ENCODE measurements at places on chromosomes 7 and 10. TPM values are rescaled to one million over a fixed set of nuclear protein-coding genes. Genes with fewer than 3 reads are reported as not detected.

GRCh38 chr10:48557511-48558123, 47.3 kb downstream of the ARHGAP22 start:
- no peak for DNase-seq
- no peaks in the 10 kb centered on the region for H3K4me1 ChIP-seq
- no peak overlapping the region for H3K4me3 ChIP-seq
- H3K36me3 ChIP-seq: peaks cover 14% of the 10 kb centered on the region
- H3K27me3 ChIP-seq: no peaks in the 10 kb centered on the region

- H3K36me3 ChIP-seq: no peaks in the 10 kb centered on the region
- peak overlapping the region; percentile 88 for H3K27ac ChIP-seq
- peak; percentile 87 for DNase-seq
Observed at GRCh38 chr10:87861566-87861952, 1.8 kb downstream of the KLLN start.

GRCh38 chr7:87220734-87221215, 1.2 kb upstream of the TMEM243 start:
- DNase-seq: peak; percentile 12
- H3K27me3 ChIP-seq: peaks cover 3% of the 10 kb centered on the region
- no peak overlapping the region for H3K27ac ChIP-seq
- no peaks in the 10 kb centered on the region for H3K36me3 ChIP-seq

- H3K4me3 ChIP-seq: no peak overlapping the region
- H3K27ac ChIP-seq: no peak overlapping the region
- DNase-seq: peak; percentile 78
- H3K36me3 ChIP-seq: no peaks in the 10 kb centered on the region
- H3K4me1 ChIP-seq: no peaks in the 10 kb centered on the region
Observed at GRCh38 chr7:4610768-4611467, 71.2 kb upstream of the FOXK1 start.

GRCh38 chr10:69687426-69687825, 57.4 kb downstream of the FAM241B start:
- peaks cover 13% of the 10 kb centered on the region for H3K27me3 ChIP-seq
- no peak overlapping the region for H3K4me3 ChIP-seq
- DNase-seq: no peak
- no peaks in the 10 kb centered on the region for H3K4me1 ChIP-seq

DNA sequence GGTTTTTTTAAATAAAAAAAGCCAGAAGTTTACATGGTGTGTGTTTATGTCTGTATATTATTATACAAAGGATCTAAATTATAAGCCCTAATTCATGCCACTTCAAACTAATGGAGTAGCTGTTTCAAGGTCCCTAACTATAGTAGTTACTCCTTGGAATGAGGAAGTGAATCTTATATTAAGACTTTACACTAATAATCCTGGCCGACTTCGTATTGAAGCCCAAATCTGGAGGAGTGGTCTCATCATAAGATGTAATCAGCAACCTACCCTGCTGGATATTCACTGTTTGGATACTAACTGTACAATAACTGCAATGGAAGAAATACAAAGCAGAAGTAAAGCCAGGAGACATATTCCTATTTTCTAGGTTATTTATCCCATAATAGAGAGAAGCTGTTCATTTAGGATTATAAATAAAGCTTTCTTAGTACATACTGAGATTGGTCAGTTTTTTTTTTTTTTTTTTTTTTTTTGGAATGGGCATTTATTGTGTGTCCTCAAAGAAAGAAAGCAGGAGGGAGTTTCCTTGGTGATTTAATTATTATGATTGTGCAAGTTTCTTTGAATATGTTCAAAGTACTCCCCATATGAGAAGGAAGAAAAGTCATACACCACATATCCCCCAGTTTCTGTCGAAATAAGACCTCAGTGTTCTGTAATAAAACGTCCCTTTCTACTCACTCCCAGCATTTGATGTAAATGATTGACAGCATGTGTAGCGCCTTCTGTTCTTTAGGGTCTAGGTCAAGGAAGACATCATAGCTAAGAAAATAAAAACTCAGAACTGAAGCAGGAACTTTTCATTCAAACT, 397.8 kb downstream of the EXOC4 start:
- no peak overlapping the region for H3K4me3 ChIP-seq
- H3K4me1 ChIP-seq: peaks cover 4% of the 10 kb centered on the region
- DNase-seq: no peak
- H3K27me3 ChIP-seq: no peaks in the 10 kb centered on the region

- no peaks in the 10 kb centered on the region for H3K4me1 ChIP-seq
- H3K27me3 ChIP-seq: no peaks in the 10 kb centered on the region
- H3K36me3 ChIP-seq: no peaks in the 10 kb centered on the region
Observed at GRCh38 chr7:48363174-48363573, 191.9 kb downstream of the ABCA13 start.

DNA sequence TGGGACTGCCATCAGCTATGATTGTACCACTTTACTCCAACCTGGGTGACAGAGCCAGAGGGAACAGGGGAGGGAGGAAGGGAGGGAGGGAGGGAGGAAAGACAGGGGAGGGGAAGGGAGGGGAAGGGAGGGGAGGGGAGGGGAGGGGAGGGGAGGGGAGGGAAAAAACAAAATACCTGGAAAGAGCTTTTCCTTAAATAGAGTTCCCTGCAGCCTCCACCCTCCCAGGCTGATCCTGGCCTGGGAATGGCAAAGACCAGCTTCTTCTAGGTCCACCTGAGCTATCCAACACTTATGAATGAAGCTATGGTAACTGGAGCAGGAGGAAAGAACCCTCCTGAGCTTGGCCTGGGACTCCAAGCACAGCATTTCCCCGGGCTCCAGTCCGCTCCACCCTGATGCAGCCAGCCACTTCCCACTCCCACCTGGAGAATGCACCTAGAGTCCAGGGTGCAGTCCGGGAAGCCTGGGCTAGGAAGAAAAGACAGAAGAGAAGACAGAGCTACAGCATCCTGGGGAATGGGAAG, 66.1 kb downstream of the GRID1 start:
- H3K4me1 ChIP-seq: no peaks in the 10 kb centered on the region
- DNase-seq: no peak
- no peaks in the 10 kb centered on the region for H3K36me3 ChIP-seq
- H3K4me3 ChIP-seq: no peak overlapping the region

GRCh38 chr7:73626814-73627213, 2.5 kb upstream of the MLXIPL start:
- DNase-seq: no peak
- H3K4me3 ChIP-seq: no peak overlapping the region
- peaks cover 38% of the 10 kb centered on the region for H3K27me3 ChIP-seq
- H3K36me3 ChIP-seq: no peaks in the 10 kb centered on the region

GRCh38 chr10:89242345-89242684, 9.3 kb downstream of the LIPA start:
- H3K27ac ChIP-seq: no peak overlapping the region
- no peaks in the 10 kb centered on the region for H3K36me3 ChIP-seq
- no peaks in the 10 kb centered on the region for H3K4me1 ChIP-seq
- H3K4me3 ChIP-seq: no peak overlapping the region
- H3K27me3 ChIP-seq: no peaks in the 10 kb centered on the region
- DNase-seq: no peak

DNA sequence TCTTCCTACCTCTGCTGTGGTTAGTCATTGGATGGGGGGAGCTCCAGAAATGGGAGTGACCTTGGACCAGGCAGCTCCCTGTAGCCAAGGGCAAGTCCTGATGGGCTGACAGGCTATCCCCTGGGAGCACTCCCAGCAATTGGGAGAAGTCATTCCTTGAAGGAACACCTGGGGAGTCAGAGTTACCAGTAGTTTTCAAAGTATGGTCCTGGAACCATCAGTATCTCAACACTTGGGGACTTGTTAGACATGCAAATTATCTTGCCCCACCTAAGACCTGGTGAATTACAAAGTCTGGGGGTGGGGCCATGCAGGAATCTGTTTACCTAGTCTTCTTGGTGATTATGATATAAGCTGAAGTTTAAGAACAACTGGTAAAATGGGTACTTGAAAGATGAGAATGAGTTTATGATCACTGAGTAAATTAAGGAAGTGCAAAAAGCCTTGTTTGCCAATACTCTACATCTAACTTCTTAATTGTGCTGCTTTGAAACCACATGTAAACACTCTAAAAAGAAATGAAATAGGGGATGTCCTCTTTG, 287.3 kb upstream of the LRRN3 start:
- no peak overlapping the region for H3K27ac ChIP-seq
- H3K4me3 ChIP-seq: no peak overlapping the region
- no peak for DNase-seq
- no peaks in the 10 kb centered on the region for H3K4me1 ChIP-seq
- H3K36me3 ChIP-seq: no peaks in the 10 kb centered on the region

- H3K27me3 ChIP-seq: no peaks in the 10 kb centered on the region
- no peak overlapping the region for H3K4me3 ChIP-seq
- no peak for DNase-seq
- H3K36me3 ChIP-seq: no peaks in the 10 kb centered on the region
- H3K27ac ChIP-seq: no peak overlapping the region
Observed at GRCh38 chr10:131685007-131685406, 215.8 kb upstream of the PPP2R2D start.

- no peak overlapping the region for H3K27ac ChIP-seq
- no peaks in the 10 kb centered on the region for H3K36me3 ChIP-seq
- H3K27me3 ChIP-seq: no peaks in the 10 kb centered on the region
Observed at GRCh38 chr7:138527746-138528223, 67.7 kb downstream of the TRIM24 start.

DNA sequence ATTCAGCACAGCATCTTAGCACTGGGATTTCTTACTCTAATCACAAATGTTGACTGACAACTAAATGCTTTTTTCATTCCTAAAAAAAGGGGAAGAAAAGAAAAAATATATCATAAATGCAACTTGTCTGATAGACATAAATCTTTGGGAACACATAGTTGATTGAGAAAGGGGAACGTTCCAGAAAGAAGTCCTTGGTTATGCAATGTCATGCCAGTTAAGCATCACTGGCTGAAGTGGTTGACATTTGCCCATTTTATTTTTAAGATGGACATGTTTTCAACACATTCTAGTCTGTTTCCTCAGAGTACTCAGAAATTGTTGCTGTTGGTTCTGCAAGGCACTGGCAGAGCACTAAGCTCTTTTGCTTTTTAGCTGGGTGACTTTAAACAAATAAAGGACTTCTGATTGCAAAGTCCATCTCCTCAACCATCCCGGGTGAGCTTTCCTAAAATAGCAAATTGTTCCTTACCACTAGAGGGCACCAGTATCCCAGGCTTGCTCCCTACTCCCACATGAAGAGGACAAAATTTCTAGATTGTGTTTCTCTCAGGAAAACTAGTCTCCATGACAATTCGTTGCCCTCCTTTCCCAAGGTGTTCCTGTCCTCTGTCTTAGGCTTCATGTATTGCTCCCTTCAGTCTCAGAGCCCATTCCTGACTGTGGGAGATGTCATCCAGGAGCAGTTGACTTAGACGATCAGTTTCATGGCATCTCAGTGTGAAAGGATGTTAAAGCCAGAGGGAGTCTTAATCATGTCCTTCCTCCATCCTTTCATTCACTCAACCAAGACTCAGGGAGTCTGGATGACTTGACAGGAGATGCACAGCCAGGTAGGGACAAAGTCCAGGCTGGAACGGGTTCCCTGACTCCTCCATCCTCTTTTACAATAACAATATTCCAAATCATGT, 23.9 kb downstream of the OPALIN start:
- H3K27me3 ChIP-seq: no peaks in the 10 kb centered on the region
- H3K27ac ChIP-seq: no peak overlapping the region
- no peaks in the 10 kb centered on the region for H3K4me1 ChIP-seq
- H3K36me3 ChIP-seq: no peaks in the 10 kb centered on the region

GRCh38 chr10:130353928-130354572, 217.9 kb downstream of the GLRX3 start:
- H3K4me3 ChIP-seq: no peak overlapping the region
- DNase-seq: no peak
- no peaks in the 10 kb centered on the region for H3K36me3 ChIP-seq

- peak overlapping the region; percentile 31 for H3K27ac ChIP-seq
- no peaks in the 10 kb centered on the region for H3K27me3 ChIP-seq
- H3K4me1 ChIP-seq: peaks cover 12% of the 10 kb centered on the region
- H3K4me3 ChIP-seq: no peak overlapping the region
- DNase-seq: peak; percentile 97
Observed at GRCh38 chr10:77290528-77291155, 347.0 kb downstream of the KCNMA1 start.

GRCh38 chr7:35748371-35748770, 52.5 kb upstream of the SEPTIN7 start:
- H3K4me3 ChIP-seq: no peak overlapping the region
- H3K36me3 ChIP-seq: no peaks in the 10 kb centered on the region
- H3K4me1 ChIP-seq: no peaks in the 10 kb centered on the region
- DNase-seq: no peak

DNA sequence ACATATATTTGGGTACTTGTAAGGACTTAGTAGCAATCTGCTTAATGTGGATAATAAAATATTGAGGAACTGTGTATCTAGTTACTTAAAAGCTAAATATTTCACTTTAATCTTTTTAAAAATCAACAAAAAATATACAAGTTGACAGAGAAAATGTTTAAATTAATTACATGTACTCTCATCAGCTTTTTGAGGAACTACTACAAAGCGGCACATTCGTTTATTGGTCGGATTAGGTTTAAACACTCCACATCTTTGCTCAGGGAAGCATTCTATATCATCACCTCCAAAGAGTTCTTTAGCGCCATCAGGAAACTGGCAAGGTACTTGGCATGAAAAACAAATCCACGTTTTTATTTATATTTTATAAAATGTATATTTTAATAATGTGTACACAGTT, 1.6 kb downstream of the ATOH7 start:
- no peak for DNase-seq
- peaks cover 2% of the 10 kb centered on the region for H3K4me1 ChIP-seq
- H3K36me3 ChIP-seq: no peaks in the 10 kb centered on the region
- H3K27me3 ChIP-seq: peaks cover 14% of the 10 kb centered on the region

Gene BLVRA
- 72.8 TPM for total RNA-seq

Gene ANKRD61
- 0.26 TPM for total RNA-seq

Gene SEMA3C
- 203 TPM for total RNA-seq

Gene PNLIPRP2
- not detected for total RNA-seq

Gene MNX1
- total RNA-seq: not detected

Gene PRR15
- not detected for total RNA-seq

Gene HYAL4
- total RNA-seq: not detected

Gene IKZF1
- total RNA-seq: not detected

Gene LRIT1
- not detected for total RNA-seq

Gene ZNF853
- total RNA-seq: 0.66 TPM
